SJCRH30 (cell line): ENCODE measurements at places on chromosomes 6 and 20.

GRCh38 chr20:25459111-25459830, 51.8 kb downstream of the GINS1 start:
- DNase-seq: no peak

DNA sequence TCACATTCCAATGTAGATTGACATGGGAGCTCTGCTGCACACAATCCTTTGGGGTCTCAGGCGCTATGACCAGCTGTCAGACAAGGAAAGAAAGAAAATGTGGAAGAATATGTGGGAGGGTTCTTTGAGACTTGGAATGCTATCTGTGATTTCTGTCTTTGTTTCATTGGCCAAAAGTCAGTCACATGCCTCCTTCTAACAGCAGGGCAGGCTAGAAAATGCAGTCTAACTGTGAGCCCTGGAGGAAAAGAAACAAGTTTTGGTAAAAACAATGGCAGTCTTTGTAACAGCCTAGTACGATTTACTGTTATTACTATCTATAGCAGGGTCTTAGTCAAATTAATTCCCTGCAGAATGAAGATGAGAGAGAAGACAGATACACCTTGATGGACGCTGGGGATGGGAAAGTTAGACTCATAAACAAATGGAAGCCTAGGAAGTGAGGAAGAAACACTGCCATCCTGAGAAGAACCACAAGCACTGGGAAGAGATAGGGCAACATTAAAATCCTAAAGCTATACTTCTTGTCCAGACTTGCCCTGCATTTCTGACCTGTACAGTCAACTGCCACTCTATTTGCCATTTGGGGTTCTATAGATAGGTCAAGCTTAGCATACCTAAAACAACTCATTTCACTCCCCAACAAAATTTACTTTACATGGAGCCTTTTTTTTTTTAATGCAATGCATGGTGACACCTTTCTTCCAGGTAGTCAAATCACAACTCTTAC, 833.0 kb downstream of the KIF16B start:
- no peak for DNase-seq

DNA sequence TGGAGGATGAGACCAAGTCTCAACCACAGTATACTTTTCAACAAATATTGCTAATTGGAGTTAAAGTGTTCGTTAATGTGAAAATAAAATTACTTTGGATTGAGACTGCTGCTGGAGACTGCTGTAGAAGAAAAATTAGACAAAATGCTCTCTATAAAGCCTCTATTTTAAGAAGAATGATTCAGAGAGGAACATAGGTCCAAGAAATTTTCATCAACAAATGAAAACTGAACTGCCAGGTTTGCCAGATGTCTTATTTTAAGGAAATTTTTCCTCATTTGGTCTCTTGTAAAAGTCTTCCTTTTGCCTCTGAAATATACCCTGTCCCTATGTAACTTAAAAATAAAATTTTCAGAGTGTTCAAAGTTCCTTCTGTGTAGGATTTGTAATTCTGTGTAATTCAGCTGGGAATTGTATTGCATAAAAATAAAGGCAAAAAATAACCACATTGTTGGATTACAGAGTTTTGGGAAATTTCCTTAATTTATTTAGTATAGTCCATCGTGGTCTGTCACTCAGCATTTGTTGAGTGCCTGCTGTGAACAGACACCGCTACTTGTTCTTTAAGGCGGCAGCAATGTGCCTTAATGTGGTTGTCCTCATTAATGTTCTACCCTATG, 27.4 kb downstream of the ANKS1A start:
- DNase-seq: no peak

DNA sequence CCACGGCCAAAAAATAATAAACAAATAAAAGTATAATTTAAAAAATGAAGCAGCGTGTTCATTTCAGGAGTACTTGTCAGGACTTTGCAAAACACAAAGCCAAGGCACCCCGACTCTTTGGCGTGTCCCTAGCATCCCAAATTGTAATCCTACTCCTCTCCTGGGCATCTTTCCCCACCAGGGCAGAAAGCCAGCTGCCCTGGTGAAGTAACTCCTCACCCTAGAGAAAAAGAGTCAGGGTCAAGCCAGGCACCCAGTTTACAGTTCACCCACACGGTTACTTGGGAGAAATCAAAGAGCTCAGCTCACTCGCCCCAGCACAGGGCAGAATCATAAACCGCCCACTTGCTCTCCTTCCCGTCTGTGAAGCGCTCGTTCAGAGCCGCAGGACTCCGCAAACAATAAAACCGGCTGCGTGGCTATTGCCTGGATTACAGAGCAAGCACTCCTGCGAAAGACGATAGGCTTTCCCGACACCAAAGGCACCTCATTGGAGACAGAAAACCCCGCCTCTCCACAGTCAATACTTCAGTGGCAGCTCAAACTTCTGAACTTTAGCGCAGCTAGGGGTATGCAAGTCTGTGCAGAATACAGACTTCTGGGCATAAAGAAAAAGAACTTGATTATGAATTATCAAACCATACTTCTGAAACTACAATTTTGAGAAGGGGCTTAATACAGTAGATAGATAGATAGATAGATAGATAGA, 73.0 kb upstream of the NHSL1 start:
- peak; percentile 65 for DNase-seq

- no peak for DNase-seq
These were observed 1.8 kb downstream of the ENTPD6 start for GRCh38 chr20:25197183-25197869.

DNA sequence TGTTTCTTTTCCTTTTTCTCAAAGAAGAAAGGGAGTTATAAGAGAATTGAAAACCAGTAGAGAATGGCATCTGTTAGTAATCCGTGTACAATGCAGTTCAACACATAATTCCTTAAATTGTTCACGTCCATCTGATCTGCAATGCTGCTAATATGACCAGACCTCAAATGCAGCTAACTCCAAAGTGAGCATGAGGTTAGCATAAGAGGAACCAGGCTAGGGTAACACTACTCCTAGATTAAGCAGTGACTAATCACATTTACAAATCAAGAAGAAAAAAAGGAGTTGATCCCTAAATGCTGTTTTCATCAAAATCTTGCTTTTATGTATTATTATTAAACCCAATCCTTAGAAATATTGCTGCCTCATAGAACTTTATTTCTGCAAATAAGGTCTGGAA, 432.7 kb upstream of the ARID1B start:
- no peak for DNase-seq

DNA sequence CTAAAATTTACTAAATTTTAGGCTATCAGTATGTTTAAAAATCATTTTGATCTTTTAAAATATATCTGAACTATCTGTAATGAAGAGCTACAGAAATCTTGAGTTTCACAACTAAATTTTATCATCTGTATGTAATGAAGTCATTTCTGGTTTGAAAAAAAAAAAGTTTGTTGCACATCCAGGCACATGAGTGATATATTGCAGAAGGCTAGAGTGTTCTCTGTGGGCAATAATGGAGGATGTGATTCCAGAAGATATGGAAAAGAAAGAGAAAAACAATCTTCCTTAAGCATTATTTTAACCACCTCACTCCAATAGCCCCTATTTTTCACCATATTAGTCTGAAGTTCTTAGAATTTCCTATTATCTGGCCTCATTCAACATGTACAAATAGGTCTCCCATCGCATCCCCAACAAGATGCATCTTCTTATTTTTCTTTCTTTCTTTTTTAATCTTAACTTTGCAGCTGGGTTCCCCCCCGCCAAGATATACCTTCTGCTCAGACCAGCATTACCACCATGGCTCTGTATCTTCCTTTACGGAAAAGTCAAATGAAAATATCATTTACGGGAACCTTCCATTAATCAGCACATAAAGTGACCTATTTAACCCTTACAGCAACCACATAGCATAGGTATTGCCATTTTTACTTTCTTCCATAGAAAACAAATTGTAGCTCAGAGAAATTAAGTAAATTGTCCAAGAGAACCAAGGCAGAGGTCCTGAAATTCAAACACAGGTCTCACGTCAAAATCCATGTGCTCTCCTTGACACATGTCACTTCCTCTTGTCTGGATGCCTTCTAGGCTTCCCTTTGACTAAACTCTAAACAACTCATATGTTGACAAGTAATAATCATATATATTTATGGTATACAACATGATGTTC, 116.9 kb downstream of the KIF13A start:
- DNase-seq: no peak

DNA sequence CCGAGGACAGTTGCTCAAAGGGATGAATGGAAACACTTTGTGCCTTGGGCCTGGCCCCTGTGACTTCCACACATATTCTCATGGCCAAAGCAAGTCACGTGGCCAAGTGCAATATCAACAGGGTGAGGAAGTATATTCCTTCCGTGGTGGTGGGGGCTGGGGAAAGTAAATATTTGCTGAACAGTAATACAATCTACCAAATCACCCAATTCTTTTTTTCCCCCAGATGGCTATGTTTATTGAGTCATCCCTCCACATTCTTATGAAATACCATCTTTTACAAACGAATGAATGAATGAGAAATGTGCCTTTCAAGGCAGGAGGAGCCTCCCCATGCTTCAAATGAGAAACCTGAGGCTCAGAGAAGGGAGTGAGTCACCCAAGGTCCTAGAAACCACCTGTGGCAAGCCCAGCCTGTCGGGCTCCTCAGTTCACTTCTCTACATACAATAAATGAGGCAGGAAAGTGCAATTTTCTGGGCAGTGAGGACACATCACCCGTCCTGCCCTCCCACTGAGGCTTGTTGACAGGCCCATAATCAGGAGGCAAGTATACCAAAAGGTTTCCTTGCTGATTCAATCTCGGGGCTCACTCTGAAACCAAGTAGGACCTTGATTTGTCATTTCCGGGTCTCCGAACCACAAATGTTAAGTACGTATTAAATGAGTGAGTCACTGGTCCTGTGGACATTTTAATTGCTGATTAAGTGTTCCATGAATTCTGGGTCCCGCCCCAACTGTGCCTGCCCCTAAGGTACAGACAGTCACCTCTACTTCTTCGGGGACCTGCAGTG, 25.3 kb upstream of the TOP1 start:
- peak; percentile 84 for DNase-seq

DNA sequence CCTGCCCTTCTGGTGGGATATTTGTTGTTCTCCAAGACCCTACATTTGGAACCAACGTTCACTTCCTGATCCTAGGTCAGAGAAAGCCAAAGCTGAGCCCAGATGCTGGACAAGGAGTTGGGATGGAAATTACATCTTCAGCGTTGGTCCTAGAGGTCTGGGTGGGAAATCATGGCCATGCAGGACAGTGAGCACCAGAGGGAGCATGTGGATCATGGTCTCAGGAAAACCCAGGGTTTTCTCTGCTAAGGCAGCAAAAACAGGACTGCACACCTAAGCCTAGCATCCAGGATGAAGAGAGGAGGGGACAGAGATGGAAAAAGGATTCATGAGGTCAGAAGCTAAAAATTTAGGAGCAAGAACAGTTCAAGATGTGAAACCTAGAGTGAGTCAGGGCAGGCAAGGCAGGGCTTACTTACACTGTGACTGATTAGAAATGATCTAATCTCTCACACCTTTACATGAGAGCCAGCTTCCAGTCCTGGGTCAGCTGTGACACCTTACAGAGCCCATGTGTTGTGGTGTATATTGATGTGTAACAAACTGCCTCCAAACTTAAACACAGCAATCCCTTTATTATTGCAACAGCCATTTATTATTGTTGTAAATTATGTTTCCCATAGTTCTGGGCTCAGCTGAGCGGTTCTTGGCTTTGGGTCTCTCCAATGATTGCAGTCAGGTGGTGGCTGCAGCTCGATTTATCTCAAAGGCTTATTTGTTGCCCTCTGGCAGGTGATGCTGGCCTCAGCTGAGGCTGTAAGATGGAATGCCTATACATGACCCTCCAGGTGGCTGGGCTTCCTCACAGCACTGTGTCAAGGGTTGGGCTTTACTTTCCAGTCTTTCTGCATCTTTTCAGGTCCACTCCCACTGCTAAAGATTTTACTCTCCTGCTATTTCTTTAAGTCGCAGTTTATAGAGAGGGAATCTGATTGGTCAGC, 6.5 kb downstream of the C20orf202 start:
- DNase-seq: no peak

DNA sequence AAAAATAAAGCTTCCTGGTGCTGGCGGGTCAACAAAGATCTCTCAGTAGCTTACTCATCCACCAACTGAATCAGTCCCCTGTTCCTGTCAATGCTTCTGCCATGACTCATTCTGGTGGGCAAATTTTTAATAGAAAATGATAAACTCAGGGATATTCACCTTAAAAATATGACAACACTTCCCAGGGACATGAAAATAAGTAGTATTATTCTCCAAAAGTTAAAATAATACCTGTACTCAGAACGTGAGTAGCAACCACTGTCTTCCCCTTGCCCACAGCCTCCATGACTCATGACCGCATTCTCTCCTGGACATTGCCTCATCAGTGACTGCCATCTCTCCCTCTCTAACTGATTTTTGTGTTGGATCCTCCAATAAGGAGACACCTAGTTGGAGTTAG, 552.3 kb downstream of the KIF16B start:
- DNase-seq: no peak

- DNase-seq: no peak
These were observed 34.5 kb downstream of the ABRACL start for GRCh38 chr6:139062932-139063646.

DNA sequence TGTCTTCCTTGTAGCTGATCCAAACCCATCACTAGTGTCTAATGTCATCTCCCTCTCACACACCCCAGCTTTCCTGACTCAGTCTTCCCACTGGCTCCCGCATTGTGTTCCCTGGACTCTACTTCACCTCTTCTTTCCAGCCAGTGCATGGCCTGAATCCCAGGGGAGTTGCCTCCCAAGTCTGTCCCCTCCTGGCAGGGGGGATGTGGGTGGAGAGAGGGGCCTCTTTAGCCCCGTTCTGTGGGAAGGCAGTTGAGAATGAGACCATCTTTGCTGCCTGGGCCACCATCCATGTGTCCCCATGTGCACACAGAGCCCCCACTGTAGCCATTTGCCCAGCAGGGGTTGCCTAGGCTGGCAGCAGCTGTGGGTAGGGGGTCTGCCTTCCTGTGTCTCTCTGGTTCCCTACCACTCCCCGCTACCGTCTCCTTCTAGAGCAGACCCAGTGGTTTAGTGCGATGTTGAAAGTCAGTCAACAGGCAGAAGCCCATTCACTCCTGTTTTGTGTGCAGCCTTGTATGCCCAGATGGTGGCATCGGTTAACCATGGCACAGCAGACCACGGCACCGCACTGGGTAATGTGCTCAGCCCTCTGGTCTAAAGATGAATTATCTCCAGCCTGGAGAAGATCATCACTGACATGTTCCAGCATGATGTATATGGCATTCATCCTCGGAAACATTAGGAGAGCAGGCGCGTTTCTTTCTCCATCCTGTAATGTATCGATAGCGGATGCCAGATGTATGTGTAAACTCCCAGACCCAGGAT, 178.8 kb upstream of the SNX9 start:
- no peak for DNase-seq

DNA sequence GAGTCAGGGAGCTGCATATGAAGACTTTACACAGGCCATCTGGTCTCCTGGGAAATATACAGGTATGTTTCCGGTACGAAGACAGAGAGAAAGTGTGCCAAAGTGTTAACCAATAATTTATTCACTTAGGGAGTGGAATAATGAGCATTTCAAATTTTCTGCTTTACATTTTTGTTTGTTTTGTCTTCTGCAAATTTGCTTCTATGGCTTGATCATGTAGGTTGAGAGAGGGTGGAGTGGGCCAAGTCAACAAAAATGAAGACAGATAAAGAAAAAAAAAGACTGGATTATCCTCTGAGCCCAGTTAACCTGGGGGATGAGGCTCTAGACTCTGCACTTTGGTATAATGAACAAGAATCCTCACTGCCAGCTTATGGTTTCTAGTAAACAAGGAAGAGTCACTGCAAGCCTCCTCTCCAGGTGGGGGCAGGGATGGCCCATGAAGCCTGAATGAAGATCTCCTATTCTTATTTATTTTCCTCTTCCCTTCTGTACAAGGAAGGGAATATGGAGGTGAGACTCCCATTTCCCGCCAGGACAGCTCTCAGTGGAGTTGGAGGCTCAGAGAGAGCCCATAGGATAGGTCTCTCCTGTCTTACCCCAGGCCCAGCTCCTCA, 37.7 kb downstream of the KCNK17 start:
- DNase-seq: no peak
